Activated CD4-positive, alpha-beta T cell treated with anti-CD3 and anti-CD28 coated beads, Interleukin-2, amount 50 U/mL, for 1 hour (primary cell): ENCODE measurements at places on chromosomes 12 and 14.

GRCh38 chr14:102916347-102917055, 6.0 kb upstream of the AMN start:
- DNase-seq = no peak

DNA sequence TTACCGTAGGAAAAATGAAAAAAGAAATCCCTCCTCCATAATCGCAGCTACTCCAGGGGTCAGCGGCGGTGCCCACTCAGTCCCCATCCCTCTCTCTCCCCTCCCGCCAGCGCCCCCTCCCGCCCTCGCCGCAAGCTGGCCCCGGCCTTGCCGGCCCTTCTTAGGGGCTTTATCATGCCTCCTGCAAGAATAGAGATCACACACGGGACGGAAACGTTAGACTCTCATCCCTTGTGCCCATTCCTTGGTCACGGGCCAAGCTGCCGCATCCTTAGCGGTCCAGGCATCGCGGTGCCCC, 692 bp upstream of the COX14 start:
- DNase-seq = no peak

DNA sequence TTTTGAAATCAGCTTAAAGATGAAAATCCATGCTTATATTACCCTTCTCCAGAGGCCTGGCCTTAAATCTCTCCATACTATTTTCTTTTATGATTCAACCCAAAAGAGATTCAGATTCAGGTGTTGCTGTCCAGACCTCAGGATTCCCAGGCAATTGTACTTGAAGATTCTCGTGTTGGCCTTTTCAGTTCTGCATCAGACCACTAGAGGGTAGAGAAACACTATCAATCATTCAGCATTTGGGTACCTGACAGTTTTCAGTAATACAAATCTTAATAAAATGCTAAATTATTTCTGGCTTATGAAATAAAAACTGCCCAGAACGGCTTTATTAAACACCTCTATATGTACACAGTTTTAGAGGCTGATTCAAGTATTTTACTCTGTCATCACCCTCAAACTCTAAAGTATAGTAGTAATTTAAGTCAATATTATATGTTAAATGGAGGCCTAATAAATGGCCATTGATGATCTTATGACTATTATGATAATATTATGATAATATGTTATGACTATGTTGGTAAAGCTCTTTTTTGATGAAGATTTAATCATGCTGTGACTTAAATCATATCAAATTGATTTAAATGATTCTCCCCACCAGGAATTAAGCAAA, 301.1 kb downstream of the DUSP6 start:
- DNase-seq = peak; percentile 12

DNA sequence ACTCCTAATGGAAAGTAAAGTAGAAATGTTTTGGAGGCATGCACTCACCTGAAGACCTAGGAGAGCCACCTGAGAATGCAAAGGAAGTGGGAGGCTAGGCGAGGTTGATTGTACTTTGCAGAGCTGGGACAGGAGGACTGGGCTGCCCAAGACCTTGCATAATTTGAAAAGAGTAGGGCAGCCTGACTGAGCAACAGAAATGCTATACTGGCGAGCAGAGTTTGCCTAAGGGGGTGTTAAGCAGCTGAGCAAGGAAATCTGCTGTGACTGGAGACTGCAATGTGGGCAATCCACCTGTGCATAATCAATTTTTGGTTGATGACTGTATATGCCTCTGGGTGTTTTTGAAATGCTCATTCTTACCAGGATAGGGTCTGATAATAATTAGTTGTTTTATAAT, 834.1 kb downstream of the TRHDE start:
- no peak for DNase-seq

- no peak for DNase-seq
Observed at GRCh38 chr12:58106195-58106594, 164.8 kb downstream of the ATP23 start.

GRCh38 chr12:26058308-26058707, 66.5 kb downstream of the BHLHE41 start:
- no peak for DNase-seq

GRCh38 chr12:1350055-1350933, 244.1 kb downstream of the FBXL14 start:
- no peak for DNase-seq

GRCh38 chr14:74671789-74672188, 41.1 kb downstream of the AREL1 start:
- DNase-seq = no peak

DNA sequence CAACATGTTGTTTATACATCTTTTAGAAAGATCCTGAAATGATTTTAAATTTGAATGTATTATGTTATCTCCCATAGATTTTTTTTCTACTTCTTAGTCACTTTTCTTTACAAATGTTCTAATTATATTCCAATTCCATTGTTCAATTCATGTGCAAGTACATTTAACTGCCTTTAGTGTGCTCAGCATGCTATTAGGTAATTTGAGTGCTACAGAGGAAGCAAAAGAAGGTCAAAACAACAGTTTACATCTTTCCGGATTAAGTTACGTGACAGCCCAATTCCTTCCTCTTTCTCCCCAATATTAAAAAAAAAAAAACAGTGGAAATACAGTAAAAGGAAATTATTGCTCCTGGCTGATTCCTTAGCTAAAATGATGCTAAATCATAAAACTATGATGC, 98.3 kb downstream of the RTN1 start:
- no peak for DNase-seq

GRCh38 chr12:46480316-46480715, 107.7 kb upstream of the SLC38A2 start:
- no peak for DNase-seq

GRCh38 chr14:32189811-32190210, 12.0 kb upstream of the RNU6-7 start:
- DNase-seq = no peak

- DNase-seq = no peak
Observed at GRCh38 chr14:74886001-74886400, 4.3 kb downstream of the DLST start.
